ENCODE measurements at places on chromosomes 1 and 21.

DNA sequence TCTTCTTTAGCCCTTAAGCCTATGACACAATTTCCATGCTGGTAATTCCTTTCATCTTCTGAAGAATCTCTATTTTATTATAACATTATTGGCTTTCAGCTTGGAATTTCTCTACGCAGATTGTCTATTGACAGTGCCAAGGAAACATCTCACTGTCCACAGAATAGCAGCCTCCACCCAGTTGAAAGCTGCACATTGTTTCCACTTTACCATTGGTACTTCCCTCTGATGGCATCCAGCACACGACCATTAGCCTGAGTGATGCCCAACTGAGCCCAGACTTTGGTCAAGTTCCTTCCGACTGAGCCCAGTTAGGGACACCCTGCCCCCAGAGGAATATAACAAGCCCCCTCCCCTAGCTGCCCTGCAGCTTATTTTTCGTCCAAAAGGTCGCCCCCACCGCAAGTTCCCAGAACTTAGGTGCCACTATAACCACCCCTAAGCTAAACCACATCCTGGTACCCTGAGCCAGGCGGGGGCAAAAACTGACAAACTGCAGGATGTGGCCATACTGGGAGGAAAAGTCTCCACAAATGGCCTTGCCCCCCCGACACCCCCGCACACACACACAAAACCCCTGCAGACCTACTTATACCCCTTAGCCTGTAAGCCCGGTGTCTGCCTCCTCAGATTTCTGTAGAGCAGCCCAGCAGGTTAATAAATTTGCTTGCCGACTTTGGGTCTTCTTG, 13.2 kb downstream of the GBP5 start:
- no peak for DNase-seq

GRCh38 chr1:205330150-205330549, 8.6 kb upstream of the NUAK2 start:
- no peak for DNase-seq

DNA sequence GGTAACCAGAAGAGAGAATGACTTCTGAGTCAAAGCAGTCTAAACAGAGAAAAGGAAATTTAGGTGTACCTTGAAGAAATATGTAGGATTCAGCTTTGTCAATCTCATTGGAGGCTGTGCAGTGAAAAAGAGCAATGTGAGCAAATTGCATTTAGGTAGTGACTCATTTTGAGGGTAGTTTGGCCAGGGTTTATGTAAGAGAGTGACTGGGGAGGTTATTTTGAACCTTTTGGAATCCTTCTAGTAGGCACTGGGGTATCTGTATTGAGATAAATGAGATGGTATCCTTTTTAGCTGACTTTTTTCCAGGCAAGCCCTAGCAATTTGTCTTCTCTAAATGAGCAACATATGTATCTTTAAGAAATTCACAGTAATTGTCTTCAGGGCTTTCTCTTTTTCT, 95.9 kb downstream of the DISP1 start:
- no peak for DNase-seq

GRCh38 chr1:220189750-220190347, 82.4 kb downstream of the RAB3GAP2 start:
- DNase-seq = no peak

DNA sequence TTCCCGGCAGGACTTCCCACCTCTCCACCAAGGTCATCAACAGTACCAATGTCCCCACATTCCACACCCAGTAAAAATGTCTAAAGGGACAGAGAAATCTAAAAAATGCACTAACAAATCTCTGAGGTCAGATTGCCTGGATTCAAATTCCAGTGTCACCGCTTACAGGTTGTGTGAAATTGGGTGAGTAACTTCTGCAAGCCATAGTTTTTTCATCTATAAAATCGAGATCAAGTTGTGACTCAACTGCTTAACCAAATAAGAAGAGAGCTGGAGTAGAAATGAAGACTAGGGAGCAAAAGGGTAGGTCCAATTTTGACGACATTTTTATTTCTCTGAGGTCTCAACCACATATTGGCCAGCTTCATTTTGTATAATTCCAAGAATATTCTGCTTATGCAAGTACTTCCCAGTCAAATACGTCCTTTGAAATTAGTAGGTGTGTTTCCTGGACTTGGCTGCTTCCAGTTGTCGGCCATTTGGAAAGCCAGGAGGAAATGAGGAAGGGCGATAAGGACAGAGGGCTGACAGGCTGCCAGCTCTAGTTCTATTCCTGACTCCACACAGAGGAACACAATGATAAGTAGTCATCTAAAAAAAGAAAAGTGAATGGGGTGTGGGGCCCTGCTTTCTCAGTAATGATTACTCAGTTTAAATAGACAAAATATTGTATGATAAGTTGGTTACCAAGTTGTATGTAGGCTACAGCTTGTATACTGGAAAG, 57.7 kb upstream of the ZC3H11B start:
- DNase-seq = no peak

DNA sequence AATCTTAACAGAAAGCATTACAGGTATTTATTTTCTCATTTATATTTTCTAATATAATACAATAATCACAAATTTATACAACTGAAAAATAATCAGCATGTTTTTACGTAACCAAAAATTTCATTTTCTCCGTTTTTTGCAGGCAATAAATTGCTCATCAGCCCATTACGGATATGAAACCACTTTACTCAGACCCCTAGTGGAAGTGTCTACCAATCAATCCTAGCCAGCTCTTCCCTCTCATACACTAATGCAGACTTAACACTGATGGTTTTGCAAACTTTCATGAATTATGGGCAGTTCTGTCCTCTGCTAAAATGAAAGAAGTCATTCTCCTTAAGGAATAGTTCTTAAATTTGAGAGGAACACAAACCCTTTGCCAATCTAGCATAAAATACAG, 124.7 kb downstream of the EIF4G3 start:
- no peak for DNase-seq

- DNase-seq = no peak
Observed at GRCh38 chr1:30719406-30720270, 3.7 kb downstream of the MATN1 start.

DNA sequence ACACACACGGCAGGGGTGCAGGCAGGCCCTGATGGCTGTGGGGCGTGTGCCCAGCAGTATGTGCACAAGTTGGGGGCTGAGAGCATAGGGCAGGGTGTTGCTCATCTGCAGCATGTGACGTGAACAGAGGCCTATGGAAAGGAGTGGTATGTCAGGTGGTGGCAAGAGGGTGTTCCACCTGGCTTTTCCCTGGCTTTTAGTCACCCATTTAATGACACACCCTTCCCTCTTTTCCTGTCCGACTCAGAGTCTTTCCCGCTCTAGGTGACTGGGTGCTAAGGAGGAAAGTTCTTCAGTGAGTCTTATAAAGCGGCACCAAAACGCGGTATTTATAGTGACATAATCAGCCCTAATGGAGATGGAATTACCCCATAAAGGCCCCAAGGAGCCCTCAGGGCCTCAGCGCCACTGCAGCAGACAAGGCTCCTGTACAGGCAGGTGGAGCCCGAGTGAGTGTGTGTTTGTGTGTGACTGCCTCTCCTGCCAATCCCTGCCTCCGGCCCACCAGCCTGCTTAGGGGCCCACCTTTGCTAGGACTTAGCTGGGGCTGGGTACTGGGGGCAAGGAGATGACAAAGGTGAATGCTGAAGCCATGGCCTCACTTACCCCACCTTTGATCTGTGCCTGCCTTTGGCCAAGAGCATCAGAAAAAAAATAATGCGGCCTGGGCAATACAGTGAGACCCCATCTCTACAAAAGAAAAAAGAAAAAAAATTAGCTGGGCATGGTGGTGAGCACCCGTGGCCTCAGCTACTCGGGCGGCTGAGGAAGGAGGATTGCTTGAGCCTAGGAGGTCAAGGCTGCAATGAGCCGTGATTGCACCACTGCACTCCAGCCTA, 3.3 kb upstream of the EPHA2 start:
- DNase-seq = no peak

- DNase-seq = no peak
Observed at GRCh38 chr21:39197448-39198233, 14.4 kb upstream of the PSMG1 start.

DNA sequence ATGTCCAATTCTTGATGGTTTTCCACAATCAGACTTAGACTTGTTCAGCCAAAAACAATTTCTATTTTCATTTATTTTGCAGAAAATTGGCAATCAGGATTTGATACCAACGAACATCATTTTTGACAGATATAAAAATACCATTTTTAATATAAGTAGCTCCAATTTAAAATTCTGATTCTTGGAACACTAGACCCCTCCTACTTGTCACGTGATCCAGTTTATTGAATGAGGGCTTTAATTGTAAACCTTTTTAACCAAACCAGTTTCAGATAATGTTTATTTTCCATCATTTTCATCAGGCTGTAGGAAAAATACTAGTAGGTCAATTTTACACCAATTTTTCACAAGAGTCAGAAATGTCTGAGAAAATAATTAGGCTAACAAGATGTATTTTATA, 607.2 kb upstream of the RGS18 start:
- no peak for DNase-seq

DNA sequence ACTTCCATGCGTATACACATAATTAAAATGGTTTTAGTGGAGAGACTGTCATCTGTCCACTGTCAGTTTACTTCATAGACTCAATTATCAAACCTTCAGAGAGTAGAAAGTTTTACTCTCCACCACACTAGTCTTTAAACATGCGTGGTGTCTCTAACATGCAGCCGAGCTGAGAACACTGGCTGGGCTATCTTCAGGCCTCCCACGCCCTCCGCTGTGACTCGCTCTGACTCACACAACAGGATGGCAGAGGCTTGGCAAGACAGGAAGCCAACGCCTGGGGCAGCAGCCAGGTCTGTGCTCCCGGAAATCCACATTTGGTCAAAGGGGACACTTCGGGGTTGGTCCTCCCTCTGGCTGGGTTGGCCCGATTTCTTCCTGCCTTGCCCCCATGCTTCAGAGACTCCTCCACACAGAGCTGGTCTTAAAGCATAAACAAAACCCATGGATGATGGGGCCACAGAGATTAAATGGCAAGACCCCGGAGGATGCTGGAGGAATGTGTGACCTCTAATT, 22.7 kb upstream of the IFNGR2 start:
- no peak for DNase-seq

DNA sequence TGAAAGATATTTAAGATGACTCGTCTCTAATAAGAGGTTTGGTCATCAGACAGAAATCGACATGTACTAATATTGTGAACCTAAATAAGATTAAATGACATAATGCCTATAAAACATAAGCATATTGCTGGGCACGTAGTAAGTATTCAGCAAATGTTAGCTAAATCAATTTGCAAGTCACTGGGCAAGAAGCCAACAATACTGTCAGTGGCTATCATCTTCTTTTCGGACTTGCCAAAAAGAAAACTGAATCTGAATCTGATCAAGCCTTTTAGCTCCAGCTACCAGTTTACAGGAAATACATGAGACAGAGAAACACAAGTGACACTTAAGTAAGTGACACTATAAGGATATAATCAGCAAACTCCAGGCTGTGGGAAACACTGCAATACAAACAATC, 46.0 kb downstream of the RPL5 start:
- no peak for DNase-seq

GRCh38 chr1:225514671-225515081, 86.8 kb upstream of the LBR start:
- no peak for DNase-seq

- DNase-seq = no peak
Observed at GRCh38 chr1:25744636-25745425, 55.2 kb upstream of the SELENON start.

GRCh38 chr1:51618715-51619114, 1.8 kb downstream of the OSBPL9 start:
- DNase-seq = no peak

GRCh38 chr1:116514708-116515525, 55.9 kb downstream of the CD58 start:
- DNase-seq = no peak

DNA sequence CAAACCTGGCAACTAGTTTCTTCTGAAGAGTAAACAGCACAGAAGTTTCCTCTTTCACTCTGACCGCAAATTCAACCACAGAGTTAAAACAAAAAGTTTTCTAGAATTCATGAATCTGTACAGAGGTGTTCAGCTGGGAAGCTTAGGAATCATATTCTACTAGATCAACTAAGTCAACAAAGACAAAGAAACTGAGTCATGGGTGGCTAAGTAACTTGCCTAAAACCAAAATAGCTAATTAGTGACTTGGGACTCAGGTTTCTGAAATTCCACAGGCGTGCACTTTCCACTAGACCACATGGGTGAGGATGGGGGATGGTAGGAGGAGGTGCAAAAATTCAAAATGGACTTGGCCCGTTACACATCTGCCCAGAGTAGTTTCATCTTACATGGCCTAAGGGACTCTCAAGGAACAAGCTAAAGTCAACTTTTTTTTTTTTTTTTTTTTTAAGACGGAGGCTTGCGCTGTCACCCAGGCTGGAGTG, 25.8 kb downstream of the PTPN14 start:
- DNase-seq = no peak

DNA sequence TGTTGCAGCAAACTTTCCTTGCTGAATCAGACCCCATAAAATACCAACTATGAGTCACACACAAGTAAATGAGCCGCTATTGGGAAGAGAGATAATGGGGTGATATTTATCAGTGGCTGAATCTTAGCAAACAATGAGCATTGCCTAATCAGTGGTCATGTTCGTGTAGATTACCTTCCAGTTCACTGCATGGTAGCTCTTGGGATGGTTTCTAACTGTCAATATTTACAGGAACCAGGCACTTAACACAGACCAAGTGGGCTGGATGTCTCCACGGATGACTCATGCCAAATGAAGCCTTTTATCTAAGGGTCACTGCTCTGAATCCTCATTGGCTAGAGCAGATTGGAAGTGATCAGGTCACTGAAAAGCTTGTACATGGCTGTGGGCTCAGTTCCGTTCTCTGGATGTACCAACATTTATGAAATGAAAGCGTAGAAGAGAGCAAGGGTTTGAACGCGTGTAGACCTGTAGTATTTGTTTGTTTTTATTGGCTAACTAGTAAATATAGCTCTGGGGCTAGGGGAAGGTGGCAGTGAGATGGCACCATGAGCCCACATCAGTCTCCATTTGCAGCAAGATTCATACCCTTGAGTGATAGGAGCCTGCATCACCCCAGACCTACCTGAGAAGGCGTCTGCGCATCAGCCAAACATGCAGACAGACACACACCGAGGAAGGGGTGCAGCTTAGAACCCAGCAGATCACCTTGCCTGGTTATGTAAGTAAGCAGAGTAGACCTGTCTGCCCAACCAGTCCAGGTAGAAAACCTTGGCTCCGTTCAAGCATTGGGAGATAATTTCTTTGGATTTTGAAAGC, 153.3 kb downstream of the TOMM20 start:
- no peak for DNase-seq

GRCh38 chr1:20950679-20951078, 163.6 kb upstream of the HP1BP3 start:
- no peak for DNase-seq

- DNase-seq = no peak
Observed at GRCh38 chr1:236854605-236854983, 59.5 kb downstream of the MTR start.

DNA sequence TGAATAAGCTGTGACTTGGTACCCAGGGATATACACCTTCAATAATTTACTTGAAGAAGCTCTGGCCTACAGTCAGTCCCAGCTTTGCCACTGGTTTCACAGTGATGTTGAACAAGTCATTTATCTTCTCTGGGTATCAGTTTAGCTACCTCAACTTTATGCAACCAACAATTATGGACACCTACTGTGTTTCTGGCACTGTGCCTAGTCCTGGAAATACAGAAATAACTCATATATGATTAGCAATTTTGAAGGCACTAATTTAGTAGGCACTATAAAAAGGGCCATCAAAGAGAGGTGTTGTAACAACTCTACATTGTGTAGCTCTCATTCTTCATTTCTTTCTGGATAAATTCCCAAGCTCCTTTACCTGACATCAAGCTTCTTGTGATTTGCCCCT, 88.6 kb upstream of the SPATA6 start:
- DNase-seq = no peak
